Fibroblast of mammary gland (primary cell): ENCODE measurements at places on chromosomes 13 and 19.

DNA sequence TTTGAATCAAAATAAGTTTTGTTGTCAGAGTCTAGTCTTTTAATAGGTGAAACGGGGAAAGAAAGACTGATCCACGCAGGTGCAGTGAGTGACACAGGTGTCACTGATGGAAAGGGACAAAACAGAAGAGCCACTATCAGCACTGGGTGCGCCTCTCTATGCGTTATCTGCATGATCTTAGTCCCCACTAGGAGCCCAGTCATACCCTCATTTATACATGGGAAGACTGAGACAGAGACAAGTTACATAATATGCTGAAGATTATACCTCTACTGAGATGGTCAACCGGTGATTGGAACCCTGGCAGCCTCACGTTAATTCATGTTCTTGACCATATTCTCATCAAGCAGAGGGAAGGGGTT is 3.4 kb downstream of the LRCH1 start:
- DNase-seq, result no peak

GRCh38 chr13:61136515-61136914 is 279.1 kb downstream of the PCDH20 start:
- no peak for DNase-seq

GRCh38 chr19:752652-753517 is 2.0 kb downstream of the MISP start:
- DNase-seq, result peak; percentile 85

GRCh38 chr19:27892500-27892899 is 1320.5 kb downstream of the UQCRFS1 start:
- no peak for DNase-seq
